ENCODE measurements at places on chromosomes 3 and 15.

DNA sequence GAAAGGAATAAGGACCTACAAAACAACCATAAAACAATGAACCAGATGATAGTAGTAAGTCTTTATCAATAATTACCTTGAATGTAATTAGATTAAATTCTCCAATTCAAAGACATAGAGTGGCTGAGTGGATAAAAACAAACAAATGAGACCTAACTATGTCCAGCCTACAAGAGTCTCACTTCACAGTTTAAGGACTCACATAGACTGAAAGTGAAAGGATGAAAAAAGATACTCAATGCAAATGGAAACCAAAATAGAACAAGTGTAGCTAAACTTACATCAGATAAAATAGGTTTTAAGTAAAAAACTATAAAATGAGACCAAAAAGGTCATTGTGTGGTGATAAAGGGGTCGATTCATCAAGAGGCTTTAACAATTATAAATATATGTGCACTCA, 21.9 kb upstream of the NR1I2 start:
- DNase-seq: no peak

DNA sequence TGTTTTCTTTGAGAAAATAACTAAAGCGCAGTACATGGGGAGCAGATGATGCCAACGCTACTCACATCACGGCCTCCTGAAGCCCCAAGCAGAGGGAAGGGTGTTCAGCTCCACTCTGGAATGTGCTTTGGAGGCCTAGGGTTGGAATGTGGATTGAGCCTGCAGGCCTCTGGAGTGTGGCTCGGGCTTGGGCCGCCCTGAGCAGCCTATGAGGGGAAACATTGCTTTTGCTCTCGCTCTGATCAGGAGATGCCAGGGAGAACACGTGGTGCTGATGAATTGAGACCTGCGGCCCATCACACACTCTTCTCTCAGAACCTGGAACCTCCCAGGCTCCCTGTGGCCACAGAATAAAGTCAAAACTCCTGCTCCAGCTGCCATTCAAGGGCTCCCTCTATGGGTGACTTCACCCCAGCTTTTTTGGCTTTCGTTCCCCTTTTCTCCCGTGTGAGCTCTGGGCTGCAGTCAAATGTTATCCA, 23.3 kb downstream of the CCDC13 start:
- DNase-seq: no peak

DNA sequence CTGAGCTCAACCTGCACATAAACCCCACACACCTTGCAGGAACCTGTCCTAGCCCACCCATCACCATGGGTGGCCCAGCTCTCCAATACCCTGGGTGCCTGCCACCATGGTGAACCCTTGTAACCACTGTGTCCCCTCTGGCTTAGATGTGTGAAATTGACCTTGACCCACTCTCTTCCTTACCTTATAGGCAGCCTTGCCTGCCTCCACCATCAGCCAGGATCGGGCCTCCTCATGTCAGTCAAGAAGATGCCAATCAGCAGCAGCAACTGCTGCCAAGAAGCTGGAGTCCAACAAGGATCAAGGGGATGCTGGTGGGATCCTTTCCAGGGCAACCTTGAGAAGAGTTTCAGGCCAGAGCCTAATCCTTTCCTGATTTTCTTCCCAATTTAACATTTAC, 8.8 kb upstream of the CYP11A1 start:
- DNase-seq: no peak

- no peak for DNase-seq
Measured at GRCh38 chr3:25365636-25366035, 62.4 kb upstream of the RARB start.

GRCh38 chr3:166669781-166670180, 710.3 kb downstream of the ZBBX start:
- DNase-seq: no peak

DNA sequence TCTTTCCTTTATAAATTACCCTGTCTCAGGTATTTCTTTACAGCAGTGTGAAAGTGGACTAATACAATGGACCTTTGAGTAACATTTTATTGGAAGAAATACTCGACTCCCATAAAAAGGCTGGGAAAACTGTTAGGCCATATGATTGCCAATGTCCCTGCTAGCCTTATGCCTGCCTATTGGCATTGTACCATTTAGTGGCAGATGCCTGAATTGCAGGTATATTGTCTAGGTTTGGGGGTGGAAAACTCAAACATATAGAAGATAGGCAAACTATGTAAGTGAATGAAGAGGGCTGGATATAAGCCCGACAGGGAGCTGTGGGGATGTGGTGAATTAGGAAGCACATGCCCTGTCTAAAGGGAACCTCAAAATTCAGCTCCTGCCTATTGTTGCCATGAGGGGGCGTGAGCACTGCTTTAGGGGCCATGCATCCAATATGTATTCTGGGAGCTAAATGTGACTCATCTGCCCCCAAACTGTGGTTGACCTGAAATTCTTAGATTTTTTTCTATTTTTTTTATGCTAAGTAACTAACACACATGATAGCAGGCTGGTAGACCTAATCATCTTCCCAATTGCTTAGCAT, 65.2 kb upstream of the TRA2B start:
- no peak for DNase-seq

- no peak for DNase-seq
Measured at GRCh38 chr15:100129677-100130076, 212.1 kb downstream of the ADAMTS17 start.

DNA sequence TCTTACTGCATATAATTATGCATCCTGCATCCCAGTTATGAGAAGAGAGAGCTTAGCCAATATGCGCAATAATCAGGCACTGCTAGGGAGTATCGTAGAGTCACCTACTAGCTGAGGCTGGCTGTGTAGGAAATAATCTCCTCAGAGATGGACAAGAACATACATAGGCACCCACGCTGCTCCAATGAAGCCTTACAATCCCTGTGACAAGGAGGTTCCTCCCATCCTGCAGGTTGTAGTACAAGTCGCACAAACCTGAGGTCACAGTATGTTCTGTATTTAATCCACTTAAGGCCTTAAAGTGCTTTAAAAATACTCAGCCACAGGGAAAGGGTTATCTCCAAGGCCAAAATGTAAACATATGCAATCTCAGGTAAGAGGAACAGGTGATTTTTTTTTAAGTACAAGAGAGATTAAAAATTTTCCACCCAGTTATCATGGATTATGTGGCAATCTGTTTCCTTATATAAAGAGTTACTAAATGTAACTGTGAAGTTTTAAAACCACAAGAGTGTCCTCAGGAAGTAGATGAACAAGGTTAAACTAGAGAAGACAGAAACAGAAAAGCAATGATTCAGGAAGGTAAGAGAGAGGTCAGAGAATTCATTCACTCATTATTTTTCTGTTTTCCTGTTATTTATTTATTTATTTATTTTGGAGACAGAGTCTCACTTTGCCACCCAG, 7.5 kb upstream of the COLQ start:
- no peak for DNase-seq

DNA sequence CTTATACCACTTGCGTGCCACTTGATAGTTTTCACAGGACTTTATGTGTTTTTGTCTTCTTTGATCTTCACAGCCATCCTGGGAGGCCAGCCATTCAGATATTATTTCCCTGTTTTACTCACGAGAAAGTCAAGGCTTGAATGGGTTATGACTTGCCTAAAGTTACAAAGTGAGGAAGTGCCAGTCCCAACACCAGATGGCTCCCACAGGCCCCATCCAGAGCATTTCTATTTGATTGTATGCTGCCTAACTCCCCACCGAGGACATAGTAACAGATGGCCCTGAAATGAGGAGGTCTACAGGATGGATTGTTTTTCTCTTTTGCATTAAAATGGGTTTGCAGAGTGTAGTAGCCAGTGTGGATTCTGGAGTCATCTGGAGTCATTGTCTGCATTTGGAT, 74.5 kb downstream of the SPTSSB start:
- DNase-seq: no peak
